Activated CD8-positive, alpha-beta T cell treated with anti-CD3 and anti-CD28 coated beads for 36 hours (primary cell): ENCODE measurements at places on chromosomes 6 and 20. TPM values are rescaled to one million over a fixed set of nuclear protein-coding genes. Genes with fewer than 3 reads are reported as not detected.
A peak's percentile ranks its signal among the peaks of the same experiment; 100 is the strongest.

Gene PRDM13
- total RNA-seq: not detected

Gene SPINT3
- total RNA-seq: not detected

DNA sequence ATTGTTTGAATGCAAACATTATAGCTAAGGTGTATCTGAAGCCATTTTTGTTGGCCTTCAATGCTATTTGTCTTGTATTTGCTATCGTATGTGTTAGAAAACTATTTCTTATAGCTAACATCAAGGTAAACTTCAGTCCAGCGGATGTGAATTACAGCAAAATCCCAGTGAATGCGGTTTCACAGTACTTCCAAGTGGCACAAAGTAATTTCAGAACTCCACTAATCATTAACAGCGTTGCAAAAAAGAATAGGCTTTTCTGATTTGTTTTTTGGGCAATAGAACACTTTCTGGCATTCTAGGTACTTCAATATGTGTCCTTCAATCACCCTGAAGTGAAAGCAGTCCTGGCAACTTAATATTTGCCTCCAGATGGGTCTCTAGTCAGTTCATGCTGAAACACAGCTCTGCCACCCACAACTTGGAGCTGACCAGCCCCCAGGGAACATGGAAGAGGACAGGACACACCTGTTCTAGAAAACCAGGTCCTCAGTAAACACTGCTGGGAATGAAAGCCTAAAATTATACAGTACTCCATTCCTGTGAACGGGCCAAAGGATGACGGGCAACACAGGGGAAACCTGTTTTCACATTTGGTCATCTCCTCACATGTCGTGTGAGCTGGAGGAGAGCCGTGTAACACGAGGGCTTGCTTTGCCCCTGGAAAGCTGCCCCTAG is 9.7 kb upstream of the MRPS10 start:
- H3K4me1 ChIP-seq: peaks cover 10% of the 10 kb centered on the region
- no peak overlapping the region for H3K27ac ChIP-seq
- DNase-seq: no peak
- H3K27me3 ChIP-seq: no peaks in the 10 kb centered on the region
- H3K36me3 ChIP-seq: no peaks in the 10 kb centered on the region

- no peak for DNase-seq
- H3K4me3 ChIP-seq: no peak overlapping the region
- no peaks in the 10 kb centered on the region for H3K27me3 ChIP-seq
- no peak overlapping the region for H3K27ac ChIP-seq
Observed at GRCh38 chr20:24937579-24937978, 11.5 kb upstream of the CST7 start.

DNA sequence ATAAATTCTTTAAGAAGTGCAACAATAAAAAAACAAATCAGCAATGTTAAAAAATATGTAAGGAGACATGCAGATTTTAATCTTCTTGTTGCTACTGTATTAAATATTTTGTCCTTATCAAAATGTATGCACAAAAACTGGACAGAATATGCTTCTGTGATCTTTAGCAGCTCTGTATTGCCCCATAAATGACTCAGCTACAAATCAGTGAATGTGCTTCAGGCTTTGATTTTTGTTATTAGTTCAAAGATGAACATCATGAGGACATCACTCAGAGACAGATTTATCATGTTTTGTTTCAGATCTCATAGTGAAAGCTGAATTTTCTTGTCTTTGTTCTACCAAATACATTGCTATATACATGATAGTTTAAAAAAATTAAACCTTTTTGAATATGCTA is 312.4 kb downstream of the GRIK2 start:
- no peaks in the 10 kb centered on the region for H3K27me3 ChIP-seq
- H3K4me3 ChIP-seq: no peak overlapping the region
- no peaks in the 10 kb centered on the region for H3K4me1 ChIP-seq
- H3K36me3 ChIP-seq: no peaks in the 10 kb centered on the region
- no peak for DNase-seq
- H3K27ac ChIP-seq: no peak overlapping the region

- H3K27ac ChIP-seq: no peak overlapping the region
- H3K36me3 ChIP-seq: no peaks in the 10 kb centered on the region
- DNase-seq: no peak
- no peak overlapping the region for H3K4me3 ChIP-seq
- H3K27me3 ChIP-seq: no peaks in the 10 kb centered on the region
Observed at GRCh38 chr6:119957195-119957594, 607.6 kb upstream of the MAN1A1 start.

DNA sequence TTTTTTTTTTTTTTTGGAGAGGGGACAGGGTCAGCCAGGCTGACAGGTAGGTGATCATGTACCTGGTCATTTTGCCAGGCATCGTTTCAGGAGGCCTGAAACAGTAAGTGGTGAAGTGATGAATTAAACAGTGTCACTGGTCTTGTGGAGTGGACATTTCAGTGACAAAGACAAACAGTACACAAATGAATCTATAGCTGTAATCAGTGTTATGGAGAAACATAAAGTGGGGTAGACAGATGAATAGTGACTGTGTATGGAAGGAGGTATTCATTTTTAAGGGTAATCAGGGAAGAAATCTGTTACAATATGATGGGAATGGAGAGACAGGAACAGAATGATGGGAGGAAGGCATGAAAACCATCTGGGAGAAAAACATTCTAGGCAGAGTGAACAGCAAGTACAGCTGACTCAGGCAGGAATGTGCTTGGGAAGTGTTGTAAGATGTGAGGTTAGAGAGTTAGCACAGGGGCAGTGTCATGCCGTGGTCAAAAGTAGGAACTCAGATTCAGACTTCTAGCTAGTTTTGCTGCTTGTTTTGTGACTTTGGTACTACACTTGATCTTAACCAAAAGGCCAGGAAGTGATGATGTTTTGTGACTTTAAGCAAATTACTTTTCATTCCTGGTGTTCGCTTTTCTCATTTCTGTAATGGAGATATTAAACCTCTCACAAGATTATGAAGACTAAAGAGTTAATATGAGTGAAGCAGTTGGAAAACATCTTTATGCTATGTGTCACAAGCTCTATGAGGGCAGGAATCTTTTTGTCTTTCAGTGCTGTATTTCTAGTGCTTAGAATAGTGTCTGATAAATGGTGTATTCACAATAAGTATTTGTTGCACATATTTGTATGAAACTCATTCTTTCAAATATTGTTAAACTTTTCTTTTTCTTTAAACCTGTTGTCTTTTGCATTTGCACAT is 43.4 kb downstream of the QKI start:
- peak overlapping the region; percentile 63 for H3K27ac ChIP-seq
- H3K4me3 ChIP-seq: no peak overlapping the region
- H3K4me1 ChIP-seq: peaks cover 53% of the 10 kb centered on the region
- peaks cover 26% of the 10 kb centered on the region for H3K36me3 ChIP-seq
- H3K27me3 ChIP-seq: no peaks in the 10 kb centered on the region
- no peak for DNase-seq

DNA sequence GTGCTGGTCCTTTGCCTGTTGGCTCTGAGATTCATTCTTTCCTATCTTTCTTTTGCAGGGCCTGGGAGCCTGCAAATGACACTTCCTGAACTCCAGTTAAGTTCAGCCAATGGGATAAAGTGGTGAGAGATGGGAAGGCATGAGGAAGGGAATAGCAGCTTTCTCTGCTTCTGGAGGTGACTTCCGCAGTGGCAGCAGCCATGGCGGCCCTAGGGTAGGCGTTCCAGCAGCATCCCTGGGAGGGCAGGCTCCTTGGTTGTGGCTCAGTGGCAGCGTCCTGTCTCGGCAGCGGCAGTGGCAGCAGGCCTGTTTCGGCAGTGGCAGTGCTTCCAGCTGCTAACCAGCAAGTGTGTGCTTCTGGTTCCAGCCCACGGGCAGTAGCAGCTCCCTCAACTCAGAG is 7.3 kb upstream of the MDFI start:
- no peak for DNase-seq
- H3K4me3 ChIP-seq: no peak overlapping the region
- H3K36me3 ChIP-seq: no peaks in the 10 kb centered on the region
- H3K27ac ChIP-seq: no peak overlapping the region
- peaks cover 3% of the 10 kb centered on the region for H3K27me3 ChIP-seq

GRCh38 chr6:39213195-39213920 is 15.9 kb downstream of the KCNK5 start:
- no peak overlapping the region for H3K4me3 ChIP-seq
- no peak for DNase-seq
- H3K4me1 ChIP-seq: peaks cover 46% of the 10 kb centered on the region
- no peaks in the 10 kb centered on the region for H3K27me3 ChIP-seq
- H3K27ac ChIP-seq: no peak overlapping the region
- H3K36me3 ChIP-seq: peaks cover 55% of the 10 kb centered on the region

GRCh38 chr6:141552463-141552862 is 580.3 kb upstream of the GJE1 start:
- H3K4me3 ChIP-seq: no peak overlapping the region
- no peak for DNase-seq
- no peaks in the 10 kb centered on the region for H3K27me3 ChIP-seq
- peaks cover 7% of the 10 kb centered on the region for H3K4me1 ChIP-seq

DNA sequence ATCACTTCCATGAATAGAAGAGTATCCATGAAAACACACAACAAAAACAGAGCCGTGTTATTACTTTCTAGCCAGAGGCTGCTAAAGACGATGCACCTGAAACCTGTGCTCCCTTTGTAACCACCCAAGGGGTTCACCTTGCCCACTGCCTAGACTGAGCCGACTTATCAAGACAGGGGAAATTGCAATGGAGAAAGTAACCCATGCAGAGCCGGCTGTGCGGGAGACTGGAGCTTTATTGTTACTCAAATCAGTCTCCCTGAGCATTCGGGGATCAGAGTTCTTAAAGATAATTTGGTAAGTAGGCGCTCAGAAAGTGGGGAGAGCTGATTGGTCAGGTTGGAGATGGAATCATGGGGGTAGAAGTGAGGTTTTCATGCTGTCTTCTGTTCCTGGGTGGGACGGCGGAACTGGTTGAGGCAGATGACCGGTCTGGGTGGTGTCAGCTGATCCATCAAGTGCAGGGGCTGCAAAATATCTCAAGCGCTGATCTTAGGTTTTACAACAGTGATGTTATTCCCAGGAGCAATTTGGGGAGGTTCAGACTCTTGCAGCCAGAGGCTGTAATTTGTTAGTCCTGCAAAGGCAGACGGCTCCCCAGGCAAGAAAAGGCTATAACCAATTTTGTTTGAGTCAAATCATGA is 366.6 kb downstream of the PREX1 start:
- DNase-seq: no peak
- H3K36me3 ChIP-seq: no peaks in the 10 kb centered on the region
- no peak overlapping the region for H3K4me3 ChIP-seq

GRCh38 chr6:168278904-168279303 is 40.7 kb downstream of the DACT2 start:
- no peak overlapping the region for H3K4me3 ChIP-seq
- peaks cover 12% of the 10 kb centered on the region for H3K27me3 ChIP-seq
- H3K36me3 ChIP-seq: no peaks in the 10 kb centered on the region
- H3K27ac ChIP-seq: no peak overlapping the region

DNA sequence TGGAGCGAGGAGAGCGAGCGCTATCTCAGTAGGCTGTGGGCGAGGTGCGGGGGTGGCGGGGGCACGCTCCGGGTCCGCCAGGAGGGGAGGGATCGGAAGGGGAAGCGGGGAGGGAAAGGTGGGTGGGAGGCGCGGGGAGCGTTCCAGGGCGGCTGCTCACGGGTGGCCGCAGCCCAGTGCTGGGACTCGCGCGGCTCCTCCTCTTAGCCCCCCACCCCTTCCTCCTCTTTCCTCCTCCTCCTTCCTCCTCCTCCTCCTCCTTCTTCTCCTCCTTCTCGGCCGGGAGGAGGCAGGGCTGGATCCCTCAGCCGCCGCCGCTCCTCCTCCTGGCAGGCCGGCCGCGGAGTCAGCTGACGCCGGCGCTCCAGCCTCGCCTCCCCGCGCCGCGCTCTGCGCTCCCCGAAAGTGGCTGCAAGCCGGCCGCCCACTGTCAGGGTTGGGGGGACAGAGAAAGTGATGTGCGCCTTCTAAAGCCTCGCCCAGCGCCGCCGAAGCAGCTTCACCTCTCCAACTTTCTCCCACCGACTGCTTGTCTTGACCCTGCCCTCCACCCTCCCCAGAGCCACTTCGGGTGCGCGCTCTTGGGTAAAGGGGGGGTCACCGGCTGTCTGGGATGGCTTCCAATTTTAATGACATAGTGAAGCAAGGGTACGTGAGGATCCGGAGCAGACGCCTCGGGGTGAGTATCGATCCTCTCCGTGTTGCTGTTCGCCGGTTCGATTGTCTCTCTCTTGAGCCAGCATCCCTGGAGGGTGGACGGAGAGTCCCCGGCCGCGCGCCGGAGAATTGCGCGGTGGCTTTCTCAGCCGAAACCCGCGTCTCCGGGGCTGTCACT is at the start of gene DOK5:
Gene DOK5, plus strand, starts transcription at position 260 of the 835 bp plus-strand sequence. Its CDS starts 354 bp downstream, at position 614.
- no peak within 1 kb of the TSS for H3K27ac ChIP-seq
- peaks cover 50% of the 10 kb centered on the region for H3K27me3 ChIP-seq
- no peak for DNase-seq
- H3K4me1 ChIP-seq: no peaks in the 10 kb centered on the region
- no peak within 1 kb of the TSS for H3K4me3 ChIP-seq

- no peaks in the 10 kb centered on the region for H3K36me3 ChIP-seq
- no peaks in the 10 kb centered on the region for H3K4me1 ChIP-seq
- DNase-seq: no peak
Observed at GRCh38 chr20:38706509-38706908, 17.8 kb upstream of the SLC32A1 start.

DNA sequence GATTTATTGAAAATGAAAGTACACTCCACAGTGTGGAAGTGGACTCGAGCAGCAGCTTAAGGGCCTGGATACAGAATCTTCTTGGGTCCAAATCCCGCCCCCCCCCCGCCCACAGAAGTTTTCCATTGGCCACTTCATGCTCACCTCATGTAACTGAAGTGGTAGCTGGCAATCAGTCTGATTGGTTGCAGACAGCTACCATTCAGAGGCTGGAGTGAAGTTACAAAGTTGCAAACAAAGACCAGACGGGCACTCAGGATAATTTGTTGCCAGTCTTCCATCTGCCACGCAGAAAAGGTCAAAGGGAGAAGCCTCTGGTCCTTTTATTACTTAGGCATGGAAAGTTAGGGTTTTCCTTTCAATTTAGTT is 25.8 kb upstream of the FABP7 start:
- H3K4me1 ChIP-seq: peaks cover 39% of the 10 kb centered on the region
- H3K27me3 ChIP-seq: no peaks in the 10 kb centered on the region
- DNase-seq: no peak
- H3K27ac ChIP-seq: no peak overlapping the region

DNA sequence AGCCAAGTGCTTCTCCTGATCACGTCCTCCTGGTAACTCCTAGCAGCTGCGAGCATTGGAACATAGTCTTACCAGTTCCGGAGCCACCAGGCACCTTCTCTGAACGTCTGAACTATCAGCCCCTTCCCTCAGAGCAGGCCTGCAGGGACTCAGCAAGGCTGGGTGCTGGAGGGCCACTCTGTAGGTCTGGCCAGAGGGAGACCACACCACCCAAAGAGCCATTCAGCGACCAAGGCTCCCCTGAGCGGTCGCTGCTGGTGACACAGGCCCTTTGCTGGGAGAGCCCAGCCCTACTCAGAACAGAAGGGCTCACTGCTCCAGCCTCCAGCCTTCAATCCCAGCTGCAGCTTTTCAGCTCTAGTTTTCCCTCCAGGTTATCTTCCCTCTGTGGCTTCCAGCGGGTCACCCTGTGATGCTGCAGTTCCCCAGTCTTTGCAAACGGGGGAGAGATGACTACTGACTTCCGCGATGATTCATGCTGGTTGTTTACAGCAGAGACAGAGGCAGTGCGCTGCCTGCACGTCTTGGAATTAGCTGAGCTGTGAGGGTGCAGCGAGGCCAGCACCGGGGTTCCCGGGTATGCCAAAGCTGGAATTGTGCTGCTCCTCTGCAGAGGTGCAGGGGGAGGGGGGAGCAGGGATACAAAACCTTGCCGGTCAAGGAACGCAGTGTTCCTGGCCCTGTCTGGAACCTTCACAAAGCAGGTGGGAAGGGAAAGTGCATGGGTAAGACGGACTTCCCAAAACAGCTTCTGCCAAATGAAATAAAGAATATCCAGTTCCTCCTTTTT is 161.4 kb downstream of the LY86 start:
- H3K36me3 ChIP-seq: no peaks in the 10 kb centered on the region
- peaks cover 13% of the 10 kb centered on the region for H3K4me1 ChIP-seq
- no peak overlapping the region for H3K27ac ChIP-seq
- H3K4me3 ChIP-seq: no peak overlapping the region
